ENCODE measurements at places on chromosomes 2 and 18.

- DNase-seq: no peak
Observed at GRCh38 chr2:176181551-176181950, 6.9 kb upstream of the HOXD1 start.

DNA sequence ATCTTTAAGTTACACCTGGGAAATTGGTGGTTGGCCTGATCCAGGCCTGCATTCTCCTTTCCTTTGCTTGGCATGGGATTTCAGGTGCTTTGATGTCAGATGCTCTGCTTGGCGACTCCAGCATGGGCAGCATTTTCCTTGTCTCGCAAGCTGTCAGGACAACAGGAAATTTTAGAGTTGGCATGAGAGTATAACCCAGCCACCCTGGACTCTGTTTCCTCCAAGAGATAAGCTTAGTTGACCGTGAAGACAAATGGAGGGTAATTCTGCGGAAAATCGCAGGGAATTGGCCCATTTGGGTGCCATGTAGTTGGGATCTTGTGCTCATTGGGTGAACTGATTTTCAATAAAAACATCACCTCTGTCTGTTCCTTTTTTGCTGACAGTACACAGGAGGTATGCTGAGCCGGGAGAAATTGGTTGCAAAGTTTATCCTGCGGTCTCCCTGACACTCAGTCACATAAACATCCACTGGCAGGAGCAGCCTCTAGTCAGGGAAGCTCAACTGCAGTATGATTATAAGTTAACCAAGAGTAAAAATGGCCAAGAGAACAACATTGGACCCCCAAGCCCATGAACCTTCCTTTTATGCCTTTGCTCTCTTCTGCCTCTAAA is 409.9 kb downstream of the SETBP1 start:
- DNase-seq: no peak

GRCh38 chr2:143521396-143521795 is 392.2 kb downstream of the ARHGAP15 start:
- no peak for DNase-seq

GRCh38 chr18:9348079-9348671 is 13.6 kb downstream of the TWSG1 start:
- DNase-seq: no peak

- DNase-seq: no peak
Observed at GRCh38 chr2:105760191-105760590, 15.5 kb downstream of the NCK2 start.

DNA sequence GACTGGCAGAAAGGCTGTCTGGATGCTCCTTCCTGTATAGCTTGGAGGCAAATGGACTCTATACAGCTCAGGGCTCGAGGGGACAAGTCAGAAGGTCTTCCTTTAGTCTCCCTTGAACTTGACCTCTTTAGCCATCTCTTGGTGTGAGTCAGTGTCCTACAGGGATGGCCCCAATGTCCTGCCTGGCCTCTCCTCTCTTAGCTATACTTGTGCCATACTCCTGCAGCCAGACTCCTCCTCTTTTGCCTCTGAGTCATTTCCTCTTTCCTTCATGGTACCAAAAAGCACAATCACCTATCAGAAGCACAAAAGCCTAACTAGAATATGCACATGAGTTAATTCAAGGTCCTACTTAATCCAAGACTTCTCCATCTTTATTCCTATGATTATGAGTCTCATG is 112.7 kb downstream of the XRCC5 start:
- DNase-seq: no peak

DNA sequence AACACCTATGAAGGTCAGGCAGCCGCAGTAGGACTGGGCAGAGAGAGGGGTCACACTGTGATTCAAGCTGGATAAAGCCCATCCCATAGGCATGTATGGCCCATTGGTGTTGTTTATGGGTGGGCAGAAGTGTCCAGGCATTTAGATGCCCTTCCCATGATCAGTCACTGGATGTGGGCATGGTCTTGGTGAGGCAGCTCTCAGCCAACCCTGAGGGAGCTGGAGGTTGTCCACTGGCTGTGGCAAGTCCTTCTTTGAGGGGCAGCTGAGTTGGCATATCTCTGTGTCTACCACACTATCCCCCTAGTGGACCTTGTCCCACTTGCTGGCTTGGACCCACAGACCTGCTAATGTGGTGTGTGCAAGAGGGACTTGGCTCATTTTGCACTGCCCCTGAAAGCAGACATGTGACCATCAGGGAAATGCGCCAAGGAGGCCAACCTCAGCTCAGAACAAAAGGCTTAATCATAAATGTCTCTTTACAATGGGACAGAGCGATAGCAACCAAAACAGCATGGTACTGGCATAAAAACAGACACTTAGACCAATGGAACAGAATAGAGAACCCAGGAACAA is 82.0 kb downstream of the TMEM17 start:
- no peak for DNase-seq

GRCh38 chr2:111659361-111660333 is 224.3 kb downstream of the ANAPC1 start:
- no peak for DNase-seq

Measured in central memory CD4-positive, alpha-beta T cell (primary cell).